ENCODE measurements at places on chromosomes 7 and 10.

GRCh38 chr7:123635551-123636359 lies 19.9 kb upstream of the LMOD2 start:
- no peak for DNase-seq

- DNase-seq: no peak
Measured at GRCh38 chr7:30649717-30650420, 32.4 kb downstream of the CRHR2 start.

DNA sequence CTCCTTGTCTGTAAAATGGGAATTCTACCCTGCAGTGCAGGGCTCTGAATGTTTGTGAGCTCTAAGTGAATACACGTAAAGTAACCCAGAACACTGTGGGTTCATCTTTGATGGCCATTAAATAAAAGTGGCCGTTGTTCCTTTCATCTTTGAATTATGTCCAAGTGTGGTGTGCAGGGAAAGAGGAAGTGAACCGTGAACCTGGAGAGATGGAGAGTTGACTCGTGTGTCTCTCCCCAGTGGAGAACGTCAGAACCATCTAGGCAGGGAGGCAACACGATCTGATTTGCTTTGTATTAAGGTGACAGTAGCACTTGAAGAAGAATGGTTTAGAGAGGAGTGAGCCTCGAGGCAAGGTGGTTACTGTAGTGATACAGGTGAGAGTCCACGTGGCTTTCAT lies 93.5 kb upstream of the GJD4 start:
- no peak for DNase-seq

- no peak for DNase-seq
Measured at GRCh38 chr10:2882628-2883027, 184.7 kb upstream of the PFKP start.

DNA sequence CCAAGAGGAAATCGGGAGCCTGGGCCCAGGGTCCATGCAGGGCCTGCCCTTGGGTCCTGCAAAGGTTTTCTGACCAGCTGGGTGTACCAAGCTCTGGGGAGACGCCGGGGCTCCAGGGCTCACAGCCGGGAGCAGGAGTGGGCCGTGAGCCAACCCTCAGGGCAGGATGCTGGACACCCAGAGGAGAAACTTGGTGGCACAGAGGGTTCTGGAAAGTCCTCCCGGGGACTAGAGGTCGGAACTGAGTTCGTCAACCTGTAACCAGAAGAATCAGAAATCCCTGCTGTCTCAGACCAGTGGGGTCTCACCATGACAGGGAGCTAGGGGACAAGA lies 29.2 kb upstream of the PPP2R2D start:
- no peak for DNase-seq

DNA sequence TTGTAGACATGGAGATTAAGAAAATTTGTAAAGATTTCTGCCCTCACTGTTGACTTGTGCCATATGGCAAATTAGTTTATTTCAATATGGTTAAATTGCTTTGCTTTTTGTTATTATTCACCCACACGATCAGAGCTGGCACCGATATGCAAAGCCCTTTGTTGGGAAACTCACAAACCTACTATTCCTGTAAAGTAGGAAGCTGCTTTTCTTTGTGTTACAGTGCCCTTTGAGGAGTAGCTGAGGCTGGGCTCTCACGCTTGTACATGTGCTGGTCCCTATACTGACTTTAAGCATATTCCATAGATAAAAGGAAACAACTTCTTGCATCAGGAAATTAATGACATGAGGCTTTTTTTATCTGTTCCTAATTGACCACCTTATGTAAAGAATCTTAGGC lies 17.6 kb upstream of the AOAH start:
- no peak for DNase-seq

GRCh38 chr10:34292675-34293074 lies 522.4 kb downstream of the PARD3 start:
- no peak for DNase-seq

DNA sequence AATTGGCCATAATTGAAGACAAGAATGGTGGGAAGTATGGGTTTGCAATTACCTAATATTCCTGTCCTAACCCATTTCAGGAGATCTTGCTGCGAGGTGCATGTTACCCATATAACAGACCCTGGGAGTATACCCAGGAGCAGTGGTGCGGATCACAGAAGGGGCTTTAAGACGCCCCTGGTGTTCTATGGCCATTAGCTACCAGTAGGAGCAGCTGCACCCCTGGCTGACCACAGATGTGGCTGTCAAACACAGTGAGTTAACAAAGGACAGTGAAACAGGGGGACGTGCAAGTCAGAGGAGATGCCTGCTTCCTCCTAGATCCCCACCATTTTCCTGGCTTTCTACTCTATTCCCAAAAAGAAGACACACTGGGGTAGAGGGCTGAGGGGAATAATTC lies 25.2 kb downstream of the AOC1 start:
- no peak for DNase-seq

- no peak for DNase-seq
Measured at GRCh38 chr10:30014511-30014910, 44.9 kb downstream of the JCAD start.

DNA sequence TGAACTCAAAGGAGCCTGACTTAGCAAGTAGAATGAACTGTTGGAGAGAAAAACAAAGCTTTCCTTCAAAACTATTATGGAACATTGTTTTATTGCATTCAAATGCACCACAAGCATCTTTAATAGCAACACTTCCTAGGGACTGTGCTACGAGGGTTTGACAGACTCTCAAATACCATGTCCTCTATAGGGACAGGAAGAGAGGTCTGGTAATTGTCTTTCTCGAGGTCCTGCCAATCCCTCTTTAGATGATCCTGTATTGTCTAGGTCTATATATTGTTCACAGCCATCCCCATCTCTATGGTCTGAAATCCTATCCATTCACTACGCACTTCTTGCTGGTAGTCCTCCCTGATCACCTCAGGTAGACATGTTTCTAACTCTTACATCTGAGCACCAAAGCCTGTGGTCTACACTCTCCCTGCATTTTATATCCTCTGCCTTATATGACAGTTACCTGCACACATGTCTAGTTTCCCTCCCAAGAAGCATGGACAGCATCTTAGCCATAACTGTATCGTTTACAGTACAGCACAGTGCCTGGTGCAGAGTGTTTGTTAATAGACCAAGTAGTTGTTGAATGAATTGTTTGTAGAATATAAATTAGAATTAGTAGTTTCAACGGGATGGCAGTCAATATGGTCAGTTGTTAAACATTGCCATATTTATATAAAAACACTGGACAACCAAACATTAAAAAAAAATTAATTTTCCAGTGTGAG lies 21.7 kb upstream of the LRRC17 start:
- DNase-seq: no peak

- DNase-seq: no peak
Measured at GRCh38 chr10:11468126-11468742, 143.2 kb downstream of the USP6NL start.

DNA sequence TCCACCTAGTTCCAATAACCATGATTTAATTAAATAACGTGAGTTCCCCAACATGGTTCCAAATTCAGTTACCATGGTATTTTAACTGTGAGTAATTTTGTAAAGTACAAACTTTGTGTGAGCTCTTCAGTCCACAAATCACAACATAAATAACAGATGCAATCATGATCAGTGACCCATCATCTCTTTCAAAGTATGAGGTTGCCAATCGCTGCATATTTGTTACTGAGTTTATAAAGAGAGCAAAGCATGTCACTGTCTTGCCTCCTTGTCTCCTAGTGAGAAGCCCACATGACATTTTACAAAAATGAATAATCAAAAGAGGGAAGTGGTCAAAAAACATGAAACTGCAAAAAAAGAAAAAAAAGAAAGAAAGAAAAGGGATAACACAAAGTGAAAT lies 69.1 kb upstream of the PDSS1 start:
- DNase-seq: no peak

- DNase-seq: no peak
Measured at GRCh38 chr7:122314284-122314683, 9.7 kb upstream of the FEZF1 start.

Measured in thoracic aorta (tissue), 2 donors.